ENCODE measurements at places on chromosomes 12 and 14.

- DNase-seq = no peak
Measured at GRCh38 chr14:31138301-31138700, 69.3 kb downstream of the HECTD1 start.

GRCh38 chr12:131089531-131090273, 136.0 kb downstream of the ADGRD1 start:
- no peak for DNase-seq

GRCh38 chr12:46926526-46926925, 100.7 kb upstream of the SLC38A4 start:
- DNase-seq = no peak

GRCh38 chr14:88477513-88478250, 77.1 kb downstream of the PTPN21 start:
- no peak for DNase-seq

DNA sequence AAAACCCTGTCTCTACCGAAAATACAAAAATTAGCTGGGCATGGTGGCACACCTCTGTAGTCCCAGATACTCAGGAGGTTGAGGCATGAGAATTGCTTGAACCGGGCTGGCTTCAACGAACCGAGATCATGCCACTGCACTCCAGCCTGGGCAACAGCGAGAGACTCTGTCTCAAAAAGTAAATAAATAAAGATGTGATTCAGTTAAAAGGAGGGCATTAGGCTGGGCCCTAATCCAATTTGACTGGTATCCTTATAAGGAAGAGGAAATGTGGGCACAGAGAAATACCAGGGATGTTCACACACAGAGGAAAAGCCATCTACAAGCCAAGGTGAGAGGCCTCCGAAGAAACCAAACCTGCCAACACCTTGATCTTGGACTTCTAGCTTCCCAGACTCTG, 10.1 kb upstream of the DCAF4 start:
- DNase-seq = no peak

GRCh38 chr12:121189131-121189530, 20.8 kb upstream of the P2RX4 start:
- no peak for DNase-seq

- no peak for DNase-seq
Measured at GRCh38 chr12:68432622-68433021, 100.5 kb upstream of the MDM1 start.

- no peak for DNase-seq
Measured at GRCh38 chr14:22484632-22485031, 104.4 kb downstream of the DAD1 start.
